ENCODE measurements at places on chromosomes 5 and 9. TPM values are rescaled to one million over a fixed set of nuclear protein-coding genes. Genes with fewer than 3 reads are reported as not detected.

- DNase-seq: no peak
These were observed 42.8 kb downstream of the SIL1 start for GRCh38 chr5:139155333-139155732.

GRCh38 chr5:152004095-152004494 is 79.4 kb upstream of the GLRA1 start:
- no peak for DNase-seq

DNA sequence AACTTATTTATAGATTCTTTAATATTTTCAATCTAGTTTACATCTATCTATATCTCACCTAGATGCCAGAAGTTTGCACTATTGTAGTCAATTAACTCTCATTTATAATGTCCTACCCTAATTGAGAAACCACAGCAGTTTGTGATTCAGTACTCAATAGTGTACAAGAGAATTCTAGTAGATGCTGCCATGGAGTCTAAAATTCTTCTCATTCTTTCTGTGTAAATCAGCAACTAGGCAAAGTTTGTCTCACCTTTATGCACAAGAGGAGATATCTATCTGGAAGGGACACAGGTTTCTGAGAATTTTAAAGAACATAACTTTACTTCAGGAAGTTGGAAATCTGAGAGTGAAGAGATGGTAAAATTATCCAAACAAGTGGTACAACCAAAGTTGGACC is 173.0 kb upstream of the FBXL7 start:
- no peak for DNase-seq

- no peak for DNase-seq
These were observed 113.8 kb upstream of the SPATA31D4 start for GRCh38 chr9:81814401-81814793.

DNA sequence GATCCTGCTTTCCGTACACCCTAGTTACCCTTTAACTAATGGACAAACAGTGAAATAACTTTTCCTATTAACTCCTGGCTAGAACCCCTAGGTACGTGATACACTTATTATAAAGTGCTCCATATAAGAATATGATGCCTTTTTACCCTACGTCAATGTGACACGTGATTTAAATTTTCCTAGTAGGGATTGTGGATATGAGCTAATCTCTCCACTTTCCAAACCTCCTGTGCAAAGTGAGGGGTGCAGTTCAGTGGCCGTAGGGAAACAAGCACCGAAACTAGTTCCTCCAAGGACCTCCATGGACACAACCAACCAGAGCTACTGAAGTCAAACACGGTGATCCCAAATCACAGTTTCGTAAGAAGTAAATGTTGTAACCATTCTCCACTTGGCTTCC is 19.3 kb downstream of the NFIB start:
- no peak for DNase-seq

- DNase-seq: no peak
These were observed 180.0 kb downstream of the KIF4B start for GRCh38 chr5:155193483-155194107.

GRCh38 chr5:31477516-31477915 is 54.4 kb downstream of the DROSHA start:
- DNase-seq: no peak

DEPDC1B gene
- total RNA-seq: 50.8 TPM
